ENCODE measurements at places on chromosomes 4 and X.

GRCh38 chrX:77960567-77960966, 8.9 kb downstream of the PGAM4 start:
- DNase-seq = no peak

- no peak for DNase-seq
These were observed 10.1 kb downstream of the SEC24D start for GRCh38 chr4:118825799-118826198.

- peak; percentile 84 for DNase-seq
These were observed 77.5 kb downstream of the RLIM start for GRCh38 chrX:74536832-74537371.

DNA sequence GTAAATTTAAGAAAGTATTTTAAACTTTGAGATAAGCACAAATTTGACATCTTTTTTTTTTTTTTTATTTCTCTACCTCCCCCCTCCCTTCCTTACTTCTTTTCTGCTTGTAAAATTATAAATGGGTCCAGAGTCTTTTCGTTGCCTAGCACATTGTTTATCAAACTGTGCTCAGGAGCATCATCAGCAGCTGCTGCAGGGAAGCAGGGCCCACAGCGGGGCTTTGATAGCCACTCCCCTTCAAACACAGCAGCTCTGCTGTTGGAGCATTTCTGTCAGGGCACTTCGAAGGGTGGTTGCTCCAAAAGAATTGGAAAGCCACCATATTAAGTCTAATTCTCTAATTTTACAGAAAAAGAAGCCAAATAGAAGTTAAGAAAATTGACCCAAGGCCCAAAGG, 588.3 kb downstream of the SPRY1 start:
- peak; percentile 13 for DNase-seq

DNA sequence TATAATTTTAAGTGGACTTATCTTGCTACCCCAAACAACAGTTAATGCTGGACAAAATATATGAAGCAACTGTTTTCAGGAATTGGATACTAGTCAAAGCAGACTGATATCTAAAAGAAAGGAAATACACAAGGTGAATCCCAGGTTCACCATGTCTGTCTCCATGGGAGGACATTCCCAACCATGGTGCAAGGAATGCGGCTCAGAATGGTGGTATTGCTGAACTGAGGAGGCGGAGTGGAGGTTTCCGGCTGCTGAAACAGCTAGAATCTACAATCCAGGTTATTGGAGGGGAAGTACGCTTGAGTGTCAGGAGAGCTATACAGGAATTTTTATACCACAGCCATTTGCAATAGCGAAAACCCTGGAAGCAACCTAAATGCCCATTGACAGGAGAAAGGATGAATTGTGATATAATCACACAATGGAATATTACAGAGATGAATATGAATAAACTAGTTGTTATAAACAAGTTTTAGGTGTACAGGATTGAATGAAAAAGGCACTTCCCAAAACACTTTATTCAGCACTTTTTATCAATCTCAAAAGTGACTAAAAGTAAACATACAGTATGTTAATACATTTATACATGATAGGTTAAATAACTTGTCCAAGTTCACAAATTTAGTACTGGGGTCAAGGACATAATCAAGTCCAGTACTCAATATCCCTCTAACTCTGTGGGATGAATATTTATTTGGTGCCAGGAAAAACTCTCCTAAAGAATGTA, 9.0 kb downstream of the HMGB2 start:
- peak; percentile 17 for DNase-seq

- peak; percentile 3 for DNase-seq
These were observed 166.7 kb upstream of the ANKRD50 start for GRCh38 chr4:124879195-124879594.

GRCh38 chr4:188297873-188298272, 158.6 kb downstream of the TRIML1 start:
- DNase-seq = no peak

DNA sequence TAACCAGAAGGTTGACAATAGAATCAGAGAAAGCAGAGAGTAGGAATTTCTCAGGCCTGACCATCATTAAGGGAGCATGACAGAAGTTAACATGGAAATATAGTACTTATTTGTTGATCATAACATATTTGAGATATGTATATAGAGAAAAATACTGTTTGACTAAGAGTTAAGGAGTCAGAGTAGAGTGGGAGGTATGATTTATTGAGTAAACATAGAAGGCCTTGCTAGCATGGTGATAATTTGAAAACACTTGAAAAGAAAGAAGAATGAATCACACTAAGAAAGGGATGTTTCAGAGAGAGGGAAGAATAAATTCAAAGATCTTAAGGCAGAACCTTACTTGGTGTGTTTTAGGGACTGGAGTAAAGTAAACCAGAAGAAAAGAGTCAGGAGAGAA, 437.2 kb upstream of the TECRL start:
- DNase-seq = peak; percentile 2

DNA sequence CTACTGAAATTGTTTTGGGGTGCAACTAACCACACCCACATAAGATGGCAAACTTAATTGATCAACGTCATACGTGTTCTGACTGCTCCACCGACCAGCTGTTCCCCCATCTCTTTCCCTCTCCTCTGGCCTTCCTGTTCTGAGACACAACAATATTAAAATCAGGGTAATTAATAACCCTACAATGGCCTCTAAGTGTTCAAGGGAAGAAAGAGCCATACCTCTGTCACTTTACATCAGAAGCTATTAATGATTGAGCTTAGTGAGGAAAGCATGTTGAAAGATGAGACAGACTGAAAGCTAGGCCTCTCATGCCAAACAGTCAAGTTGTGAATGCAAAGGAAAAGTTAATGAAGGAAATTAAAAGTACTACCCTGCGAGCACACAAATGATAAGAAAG, 173.9 kb upstream of the FTHL17 start:
- DNase-seq = no peak

GRCh38 chrX:26649534-26649933, 433.6 kb downstream of the MAGEB5 start:
- peak; percentile 65 for DNase-seq

DNA sequence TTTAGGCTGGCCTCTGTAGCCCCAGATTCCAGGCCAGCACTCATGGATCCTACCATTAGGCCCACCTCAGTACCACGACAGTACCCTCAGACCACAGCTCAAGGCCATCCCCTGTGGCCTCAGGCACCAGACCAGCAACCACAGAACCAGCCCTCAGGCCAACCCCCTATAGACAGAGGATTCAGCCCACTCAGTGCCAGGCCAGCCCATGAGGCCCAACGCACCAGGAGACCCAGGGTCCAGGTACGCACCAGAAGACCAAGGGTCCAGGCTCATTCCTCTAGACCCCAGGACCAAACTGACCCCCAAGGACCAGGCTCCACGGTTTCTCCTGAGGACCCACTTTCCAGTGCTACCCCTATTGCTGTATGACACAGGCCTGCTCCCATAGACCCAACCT, 39.5 kb upstream of the MAGEC2 start:
- no peak for DNase-seq

- DNase-seq = no peak
These were observed 11.5 kb downstream of the DCLK2 start for GRCh38 chr4:150089732-150090131.

- DNase-seq = no peak
These were observed 145.9 kb downstream of the IRS4 start for GRCh38 chrX:108590496-108590895.

DNA sequence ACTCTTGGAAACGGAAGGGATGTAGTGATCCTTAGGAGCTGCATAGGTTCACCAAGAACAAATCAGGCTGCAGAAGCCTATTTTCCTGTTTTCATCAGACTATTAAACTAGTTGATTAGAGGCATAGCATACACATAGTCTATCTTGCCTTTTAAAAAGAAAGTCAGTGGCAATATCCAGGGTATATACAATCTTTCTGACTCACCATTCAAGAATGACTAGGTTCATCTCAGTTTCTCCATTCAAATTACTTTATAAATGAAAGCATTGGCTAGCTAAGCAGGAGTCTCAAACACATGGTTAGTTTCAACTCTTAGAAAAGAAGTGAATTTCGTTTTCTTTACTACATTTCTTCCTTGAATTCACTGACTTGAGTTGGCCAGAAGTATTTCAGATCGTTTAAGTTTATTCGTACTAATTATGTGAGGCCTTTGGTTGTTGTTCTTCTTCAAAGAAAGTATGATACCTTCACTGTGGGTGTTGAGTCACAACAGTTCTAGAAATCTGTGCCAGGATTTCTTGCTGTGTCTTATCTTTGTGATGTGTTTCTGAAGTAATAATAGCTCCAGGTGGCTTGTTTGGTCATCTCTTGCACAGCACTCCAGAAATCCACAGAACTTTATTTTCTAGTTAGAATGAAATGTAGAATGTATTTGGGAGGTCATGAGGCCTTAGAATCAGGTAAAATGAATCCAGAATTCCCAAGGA, 88.2 kb downstream of the AWAT2 start:
- no peak for DNase-seq

Measured in DMS53 (cell line).